HCT116 (cell line): ENCODE measurements at places on chromosomes 13 and 19. TPM values are rescaled to one million over a fixed set of nuclear protein-coding genes. Genes with fewer than 3 reads are reported as not detected.

DNA sequence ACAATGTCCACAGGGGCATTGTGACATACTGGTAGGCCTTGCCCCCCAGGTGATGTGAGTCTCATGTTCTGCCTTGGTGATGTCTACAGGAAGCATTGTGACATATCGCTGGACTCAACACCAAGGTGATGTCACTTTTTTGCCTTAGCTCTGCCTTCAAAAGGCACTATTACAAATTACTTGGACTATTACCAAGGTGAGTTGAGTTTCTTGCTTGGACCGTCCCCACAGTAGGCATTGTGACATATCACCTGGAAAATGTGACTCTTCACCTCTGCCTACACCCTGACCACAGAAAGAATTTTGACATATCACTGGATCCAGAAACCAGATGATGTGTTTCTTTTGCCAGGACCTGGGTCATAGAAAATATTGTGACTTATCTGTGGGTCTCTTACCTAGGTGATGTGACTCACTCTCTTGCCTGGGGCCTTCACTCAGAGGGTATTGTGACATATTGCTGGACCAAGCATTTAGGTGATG, 60.6 kb upstream of the ZNF724 start:
- no peak overlapping the region for H3K4me3 ChIP-seq
- no peaks in the 10 kb centered on the region for H3K27me3 ChIP-seq
- H3K27ac ChIP-seq = no peak overlapping the region
- H3K36me3 ChIP-seq = no peaks in the 10 kb centered on the region
- no peak for DNase-seq

GRCh38 chr19:34733266-34733745, 737 bp upstream of the ZNF181 start:
- H3K4me1 ChIP-seq = peaks cover 4% of the 10 kb centered on the region; the same call in 1 of the 2 replicates
- peak overlapping the region; percentile 50 for H3K4me3 ChIP-seq
- DNase-seq = no peak
- H3K27ac ChIP-seq = peak overlapping the region; percentile 72
- H3K27me3 ChIP-seq = no peaks in the 10 kb centered on the region

GRCh38 chr13:44790289-44790688, 199.0 kb downstream of the NUFIP1 start:
- H3K27ac ChIP-seq = no peak overlapping the region
- no peak for DNase-seq
- H3K27me3 ChIP-seq = no peaks in the 10 kb centered on the region
- no peaks in the 10 kb centered on the region for H3K4me1 ChIP-seq

DNA sequence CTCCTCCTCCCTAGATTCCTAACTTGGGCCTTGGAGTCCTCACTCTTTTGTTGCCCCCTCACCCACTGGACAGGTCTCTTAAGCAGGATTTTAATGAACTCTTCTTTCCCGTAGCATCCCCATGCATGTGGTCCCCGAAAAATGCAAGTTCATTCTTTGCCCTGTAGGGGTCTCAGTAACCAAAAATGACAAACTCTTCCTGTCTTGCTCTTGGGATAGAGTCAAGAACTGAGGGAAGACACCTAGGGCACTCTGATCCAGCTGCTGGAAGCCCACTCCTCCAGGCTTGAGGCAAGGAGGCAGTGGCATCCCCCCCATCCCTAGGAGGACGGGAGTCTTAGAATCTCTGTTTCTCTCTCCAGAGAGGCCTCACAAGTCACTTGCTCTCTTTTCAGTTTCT, 987.0 kb downstream of the DIAPH3 start:
- no peaks in the 10 kb centered on the region for H3K27me3 ChIP-seq
- no peak overlapping the region for H3K4me3 ChIP-seq
- no peaks in the 10 kb centered on the region for H3K4me1 ChIP-seq
- H3K27ac ChIP-seq = no peak overlapping the region

The RASIP1 gene
- total RNA-seq = 1.9 TPM

The LRRC8E gene
- total RNA-seq = 18.1 TPM
